Body of pancreas (tissue), 4 donors: ENCODE measurements at places on chromosomes 11 and 22.

DNA sequence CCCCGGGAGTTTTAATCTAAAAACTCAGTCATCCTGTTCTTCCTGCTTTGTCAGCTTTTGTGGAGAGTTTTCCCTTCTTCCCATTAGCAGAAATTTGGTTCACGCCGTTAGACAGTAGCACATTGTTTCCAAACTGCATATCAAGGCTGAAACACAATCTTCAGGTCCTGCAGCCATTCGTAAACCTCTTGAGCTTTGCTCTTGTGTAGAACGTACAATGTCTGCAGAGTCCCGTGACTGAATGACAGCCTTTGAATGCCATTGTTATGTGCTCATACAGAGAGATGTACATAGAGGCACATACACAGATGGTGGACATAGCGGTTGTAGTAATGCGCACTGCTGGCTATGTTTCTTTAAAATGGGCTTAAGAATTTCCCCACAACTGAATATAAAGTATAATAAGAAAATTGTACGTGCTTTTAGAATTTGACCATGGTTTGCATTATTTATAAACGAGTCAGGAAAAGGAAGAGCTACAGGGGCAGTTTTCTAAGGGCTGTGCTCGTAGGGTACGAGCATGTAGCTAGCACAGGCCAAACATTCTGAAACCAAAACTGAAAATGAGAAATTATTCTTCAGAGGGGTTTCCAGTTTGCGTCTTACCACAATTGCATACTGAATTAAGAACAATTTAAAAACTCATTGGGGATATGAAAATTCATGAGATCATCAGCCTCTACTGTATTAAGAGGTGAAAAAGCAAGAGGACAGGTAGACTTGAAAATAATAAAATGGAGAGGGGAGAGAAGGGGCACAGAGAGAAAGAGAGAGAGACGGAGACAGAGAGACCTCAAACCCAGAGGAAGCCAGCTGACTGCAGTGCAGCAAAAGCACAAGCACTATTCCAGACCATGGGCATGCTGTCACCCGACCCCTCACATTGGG is 310.1 kb downstream of the CADM1 start:
- no peak for DNase-seq
- H3K36me3 ChIP-seq, result no peaks in the 10 kb centered on the region
- no peak overlapping the region for H3K27ac ChIP-seq
- no peaks in the 10 kb centered on the region for H3K27me3 ChIP-seq

DNA sequence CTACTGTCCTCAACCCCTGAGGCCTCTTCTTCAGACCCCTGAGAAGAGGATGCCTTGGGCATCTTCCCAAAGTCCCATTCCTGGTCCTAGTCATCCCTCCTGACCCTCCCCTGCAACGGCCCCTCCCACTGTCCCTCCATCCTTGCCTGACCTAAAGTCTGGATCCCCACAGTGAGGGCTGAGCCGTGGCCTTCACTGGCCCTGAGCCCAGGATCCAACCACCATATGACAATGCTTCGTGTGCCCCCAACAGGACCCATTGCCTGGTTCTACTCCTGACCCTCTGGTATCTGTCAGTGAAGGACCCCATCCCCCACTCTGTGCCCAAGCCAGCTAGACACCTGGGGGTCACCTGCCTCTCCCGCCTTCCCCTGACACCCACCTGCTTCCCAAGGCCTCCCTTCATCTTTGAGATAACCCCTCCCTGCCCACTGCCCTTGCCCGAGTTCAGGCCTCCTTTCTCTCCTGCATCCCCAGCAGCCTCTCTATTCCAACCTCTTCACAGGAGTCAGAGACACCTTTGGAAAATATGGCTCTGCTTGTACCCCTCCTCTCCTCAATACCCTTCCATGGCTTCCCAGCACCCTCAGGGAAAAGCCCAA is 48.0 kb downstream of the LRRC32 start:
- no peak overlapping the region for H3K27ac ChIP-seq
- no peak overlapping the region for H3K4me3 ChIP-seq
- DNase-seq, result no peak
- no peaks in the 10 kb centered on the region for H3K4me1 ChIP-seq
- no peaks in the 10 kb centered on the region for H3K36me3 ChIP-seq

DNA sequence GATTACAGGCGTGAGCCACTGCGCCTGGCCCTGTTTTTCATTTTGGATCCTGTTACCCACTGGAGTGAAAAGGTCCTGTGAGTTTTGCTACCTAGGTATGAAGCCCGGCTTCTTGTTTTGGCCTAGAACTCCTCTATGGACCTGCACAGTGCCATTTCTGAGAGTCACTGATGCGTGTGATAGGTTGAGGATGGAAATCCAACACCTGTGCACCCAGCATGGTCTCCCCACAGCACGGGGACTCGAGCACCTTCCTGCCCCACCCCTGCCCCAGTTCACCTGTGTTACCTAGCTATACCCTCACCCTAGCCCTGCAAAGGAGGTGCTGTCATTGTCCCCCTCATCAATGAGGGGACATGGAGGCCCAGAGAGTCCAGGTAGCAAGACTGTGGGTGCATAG is 5.1 kb downstream of the FBLN1 start:
- H3K4me1 ChIP-seq, result peaks cover 6% of the 10 kb centered on the region
- no peak for DNase-seq
- no peaks in the 10 kb centered on the region for H3K27me3 ChIP-seq
- H3K4me3 ChIP-seq, result no peak overlapping the region
- no peaks in the 10 kb centered on the region for H3K36me3 ChIP-seq

- no peaks in the 10 kb centered on the region for H3K36me3 ChIP-seq
- no peaks in the 10 kb centered on the region for H3K27me3 ChIP-seq
- DNase-seq, result no peak
- no peak overlapping the region for H3K4me3 ChIP-seq
- H3K27ac ChIP-seq, result no peak overlapping the region
- no peaks in the 10 kb centered on the region for H3K4me1 ChIP-seq
Observed at GRCh38 chr11:34305193-34305592, 52.6 kb downstream of the ABTB2 start.

GRCh38 chr11:12362857-12363256 is 14.5 kb upstream of the PARVA start:
- H3K4me3 ChIP-seq, result no peak overlapping the region
- H3K36me3 ChIP-seq, result no peaks in the 10 kb centered on the region
- H3K27me3 ChIP-seq, result no peaks in the 10 kb centered on the region
- H3K4me1 ChIP-seq, result peaks cover 64% of the 10 kb centered on the region
- H3K27ac ChIP-seq, result no peak overlapping the region
- DNase-seq, result no peak

DNA sequence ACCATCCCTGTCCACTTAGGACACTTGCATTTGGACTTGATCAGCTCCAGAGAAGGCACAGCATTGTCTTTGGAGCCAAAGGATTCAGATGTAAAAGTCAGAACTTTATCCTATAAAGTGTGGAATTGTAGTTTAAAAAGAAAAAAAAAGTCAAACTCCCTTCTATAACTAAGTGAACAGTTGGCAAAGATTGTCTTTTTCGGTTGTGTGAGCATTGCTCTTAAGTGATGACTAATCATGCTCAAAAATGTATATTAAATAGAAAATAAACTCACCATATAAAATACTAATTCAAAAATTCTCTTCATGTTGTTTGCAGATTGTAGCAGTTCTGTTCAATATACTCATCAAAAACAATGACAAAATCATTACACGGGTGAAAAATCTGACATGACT is 93.8 kb downstream of the ETS1 start:
- no peaks in the 10 kb centered on the region for H3K27me3 ChIP-seq
- peaks cover 38% of the 10 kb centered on the region for H3K4me1 ChIP-seq
- H3K4me3 ChIP-seq, result no peak overlapping the region
- peaks cover 3% of the 10 kb centered on the region for H3K36me3 ChIP-seq
- DNase-seq, result no peak

GRCh38 chr11:118929501-118930093 is 3.9 kb upstream of the BCL9L start:
- no peaks in the 10 kb centered on the region for H3K36me3 ChIP-seq
- peak overlapping the region; percentile 45 for H3K4me3 ChIP-seq
- peak overlapping the region; percentile 98 for H3K27ac ChIP-seq
- DNase-seq, result peak; percentile 93

DNA sequence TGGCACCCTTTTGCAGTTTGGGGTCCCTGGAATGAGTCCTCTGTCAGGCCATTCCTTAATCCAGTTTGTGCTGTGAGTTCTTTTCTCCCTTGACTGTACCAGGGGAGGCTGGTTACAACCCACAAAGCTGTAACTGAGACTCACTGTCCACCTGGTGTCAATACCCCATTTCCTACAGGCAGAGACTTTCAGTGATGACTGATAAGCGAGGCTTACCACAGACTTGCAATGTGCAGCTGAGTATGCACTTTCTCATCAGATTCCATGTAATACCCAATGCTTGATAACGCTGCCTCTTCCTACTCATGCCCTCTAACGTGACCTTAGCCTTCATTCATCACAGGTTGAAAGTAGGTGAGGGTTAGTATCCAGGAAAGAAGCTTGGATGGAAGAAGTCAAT is 120.1 kb downstream of the INSC start:
- H3K27me3 ChIP-seq, result no peaks in the 10 kb centered on the region
- H3K27ac ChIP-seq, result no peak overlapping the region

GRCh38 chr11:33904102-33904501 is 12.2 kb upstream of the LMO2 start:
- H3K4me1 ChIP-seq, result no peaks in the 10 kb centered on the region
- H3K4me3 ChIP-seq, result no peak overlapping the region
- H3K27ac ChIP-seq, result no peak overlapping the region

- peak overlapping the region; percentile 66 for H3K27ac ChIP-seq
- DNase-seq, result no peak
- H3K36me3 ChIP-seq, result no peaks in the 10 kb centered on the region
- H3K4me1 ChIP-seq, result peaks cover 68% of the 10 kb centered on the region
Observed at GRCh38 chr11:65440831-65441499, 18.4 kb downstream of the NEAT1 start.

DNA sequence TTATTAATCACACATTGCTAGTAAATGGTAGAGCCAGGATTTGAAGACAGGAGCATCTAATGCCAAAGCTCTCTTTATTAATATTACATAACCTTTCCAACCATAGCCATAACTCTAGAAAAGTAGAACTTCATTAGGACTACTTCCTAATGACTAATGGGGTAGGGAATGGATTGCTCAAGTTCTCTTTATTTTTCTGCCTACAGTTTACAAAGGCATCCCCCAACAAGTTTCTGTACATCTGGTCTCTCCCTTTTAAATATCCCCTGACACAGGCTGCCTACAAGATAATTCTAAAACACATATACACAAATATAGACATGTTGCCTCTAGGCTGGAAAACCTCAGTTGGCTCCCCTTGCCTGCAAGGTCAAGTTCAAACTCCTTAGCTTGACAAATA is 534.9 kb downstream of the SOX6 start:
- no peak overlapping the region for H3K27ac ChIP-seq
- no peak overlapping the region for H3K4me3 ChIP-seq
- no peaks in the 10 kb centered on the region for H3K27me3 ChIP-seq
- H3K36me3 ChIP-seq, result no peaks in the 10 kb centered on the region
- DNase-seq, result no peak

GRCh38 chr11:83717537-83717936 is 431.4 kb upstream of the CCDC90B start:
- no peak for DNase-seq
- H3K27ac ChIP-seq, result no peak overlapping the region
- H3K4me3 ChIP-seq, result no peak overlapping the region
- H3K27me3 ChIP-seq, result no peaks in the 10 kb centered on the region

DNA sequence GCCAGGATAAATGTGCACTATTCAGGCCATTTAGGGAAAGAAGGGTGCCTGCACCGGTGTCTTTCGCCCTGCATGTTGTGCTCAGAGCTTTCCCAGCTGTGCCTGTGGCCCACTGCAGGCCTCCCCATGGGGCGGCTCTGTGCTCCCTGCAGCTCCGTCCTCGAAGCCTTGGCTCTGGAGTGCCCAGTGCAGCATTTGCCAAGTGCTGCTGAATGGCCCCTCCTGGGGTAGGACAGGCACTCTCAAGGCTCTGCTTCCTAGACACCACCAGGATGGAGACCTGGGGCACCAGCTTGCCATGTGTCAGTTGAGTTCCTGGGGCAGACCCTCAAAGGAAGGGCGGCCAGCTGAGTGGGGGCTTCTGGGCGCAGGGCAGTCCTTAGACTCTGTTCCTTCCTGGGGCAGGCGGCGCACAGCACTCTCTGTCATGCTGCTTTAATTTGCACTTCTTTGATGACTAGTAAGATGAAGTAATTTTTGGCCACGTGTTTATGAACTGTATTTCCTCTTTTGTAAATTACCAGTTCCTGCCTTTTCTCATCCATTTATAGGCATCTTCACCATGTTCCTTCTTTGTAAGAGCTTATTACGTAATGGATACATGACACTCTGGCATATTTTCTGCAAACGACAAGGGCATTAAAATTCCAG is 32.1 kb upstream of the GNB1L start:
- no peak overlapping the region for H3K27ac ChIP-seq
- no peaks in the 10 kb centered on the region for H3K4me1 ChIP-seq
- H3K27me3 ChIP-seq, result no peaks in the 10 kb centered on the region
- no peak for DNase-seq

DNA sequence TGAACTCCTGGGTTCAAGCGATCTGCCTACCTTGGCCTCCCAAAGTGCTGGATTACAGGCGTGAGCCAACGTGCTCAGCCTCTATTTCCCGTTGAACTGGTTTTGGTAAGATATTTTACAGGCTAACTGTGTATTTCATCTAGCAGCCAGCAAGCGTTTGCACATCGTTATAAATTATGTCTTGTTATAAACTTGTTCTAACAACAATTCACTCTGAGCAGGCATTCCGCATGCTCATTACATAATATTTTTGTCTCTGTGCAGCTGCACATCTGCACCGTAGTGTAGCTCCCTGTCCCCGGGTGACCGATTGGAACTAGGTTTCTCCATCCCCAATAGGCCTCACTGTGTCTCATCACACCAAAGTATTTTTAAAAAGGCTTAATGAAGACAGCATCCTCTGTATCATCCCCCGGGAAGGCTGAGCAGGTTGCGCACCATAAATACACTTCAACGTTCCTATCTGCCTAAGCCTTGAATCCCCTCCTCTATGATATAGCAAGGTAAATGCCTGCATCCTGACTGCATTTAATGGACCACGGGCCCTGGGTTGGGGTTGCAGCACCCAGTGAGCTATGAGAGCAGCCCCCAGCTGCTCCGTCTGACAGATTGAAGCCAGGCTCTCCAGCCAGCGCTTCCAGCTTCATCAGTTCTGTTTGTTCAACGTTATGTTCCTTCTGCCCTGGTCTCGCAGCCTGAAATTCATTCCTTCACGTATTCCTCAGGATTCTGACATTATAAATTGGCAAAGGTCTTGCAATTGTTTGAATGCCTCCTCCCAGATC is 47.7 kb downstream of the TST start:
- DNase-seq, result peak; percentile 8
- H3K36me3 ChIP-seq, result no peaks in the 10 kb centered on the region
- H3K4me1 ChIP-seq, result no peaks in the 10 kb centered on the region
- H3K27me3 ChIP-seq, result no peaks in the 10 kb centered on the region
- no peak overlapping the region for H3K4me3 ChIP-seq
- H3K27ac ChIP-seq, result no peak overlapping the region

- no peak for DNase-seq
- no peaks in the 10 kb centered on the region for H3K27me3 ChIP-seq
- peaks cover 7% of the 10 kb centered on the region for H3K4me1 ChIP-seq
- no peak overlapping the region for H3K27ac ChIP-seq
Observed at GRCh38 chr22:35575116-35575748, 34.6 kb downstream of the RASD2 start.
